Left renal pelvis (tissue), 4 donors: ENCODE measurements at places on chromosomes 11 and 22.

DNA sequence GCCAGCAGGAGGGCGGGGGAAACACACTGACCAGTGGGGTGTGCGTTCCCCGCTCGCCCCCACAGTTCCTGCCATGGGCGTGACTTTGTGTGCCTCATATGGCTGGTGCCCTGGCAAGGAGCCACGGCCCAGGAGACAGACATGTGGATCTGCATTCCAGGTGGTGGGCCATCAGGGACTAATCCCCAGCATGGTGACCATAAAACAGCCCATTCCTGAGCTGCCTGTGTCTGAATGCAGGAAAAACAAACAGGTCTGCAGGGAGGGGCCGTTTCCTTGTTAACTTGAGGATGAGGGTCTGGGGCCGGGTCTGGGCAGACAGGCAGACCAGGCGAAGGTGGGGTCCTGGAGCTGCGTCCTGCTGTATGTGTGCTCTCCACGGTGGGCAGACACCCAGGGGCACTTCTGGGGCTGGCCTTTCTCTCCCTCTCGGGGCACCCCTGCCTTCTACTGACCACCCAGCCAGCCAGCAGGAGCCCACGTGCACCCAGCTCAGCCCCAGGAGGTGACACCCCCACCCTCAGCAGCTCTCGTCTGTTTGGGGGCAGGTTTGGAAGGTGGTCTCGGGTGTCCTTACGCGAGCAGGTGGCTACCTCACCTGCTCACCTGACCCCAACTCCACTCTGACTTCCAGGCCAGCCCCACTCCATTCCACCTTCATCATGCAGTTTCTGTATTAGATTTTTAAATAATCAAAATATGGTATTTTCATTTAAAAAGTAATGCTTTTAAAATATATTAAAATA lies 120.3 kb downstream of the KCNQ1OT1 start:
- DNase-seq: no peak

DNA sequence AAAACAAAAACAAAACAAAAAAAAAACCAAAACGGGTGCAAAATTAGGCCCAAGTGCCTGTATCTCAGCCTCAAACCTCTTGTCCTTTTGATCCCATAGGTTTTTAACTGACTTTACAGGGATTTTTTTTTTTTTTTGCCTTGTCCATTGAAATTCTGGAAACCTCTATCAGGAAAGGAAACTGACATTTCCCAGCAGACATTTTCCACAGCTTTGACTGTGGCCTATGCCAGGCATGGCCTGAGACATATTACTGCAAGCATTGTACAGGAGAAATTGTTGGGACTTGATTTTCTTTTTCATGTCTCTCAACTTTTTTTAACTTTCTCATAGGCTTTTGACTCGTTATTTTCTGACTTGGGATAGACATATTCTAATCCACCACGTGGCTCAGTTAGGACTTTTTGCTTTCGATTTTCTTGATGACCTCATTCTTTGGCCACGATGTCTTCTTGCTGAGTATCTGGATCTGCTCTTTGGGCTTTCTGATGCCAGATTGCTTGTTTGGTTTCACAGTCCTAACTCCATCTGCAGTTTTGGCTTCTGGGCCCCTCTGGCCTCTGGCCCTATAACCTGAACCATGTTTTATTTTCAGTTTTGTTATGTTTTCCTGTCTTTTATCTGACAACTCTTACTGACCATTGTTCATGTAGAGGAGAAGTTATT lies 336.1 kb upstream of the C11orf87 start:
- DNase-seq: no peak

GRCh38 chr22:40021401-40022000 lies 26.7 kb downstream of the FAM83F start:
- no peak for DNase-seq

DNA sequence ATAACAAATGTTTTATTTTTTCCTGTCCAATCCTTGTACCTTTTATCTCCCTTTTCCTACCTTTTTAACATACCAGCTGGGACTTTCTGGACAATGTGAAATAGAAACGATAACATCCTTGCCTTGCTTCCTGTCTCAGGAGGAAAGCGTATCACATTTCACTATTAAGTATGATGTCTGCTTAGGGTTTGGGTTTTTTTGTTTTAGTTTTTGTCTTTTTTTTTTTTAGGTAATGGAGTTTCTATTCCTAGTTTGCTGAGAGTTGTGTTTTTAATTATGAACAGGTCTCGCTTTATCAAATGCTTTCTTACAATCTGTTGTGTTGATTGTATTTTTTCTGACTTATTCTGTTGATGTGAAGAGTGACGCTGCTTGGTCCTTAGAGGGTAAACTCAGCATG lies 64.2 kb upstream of the KCNQ1OT1 start:
- no peak for DNase-seq

- no peak for DNase-seq
Measured at GRCh38 chr11:66543263-66544107, 2.4 kb downstream of the ZDHHC24 start.

DNA sequence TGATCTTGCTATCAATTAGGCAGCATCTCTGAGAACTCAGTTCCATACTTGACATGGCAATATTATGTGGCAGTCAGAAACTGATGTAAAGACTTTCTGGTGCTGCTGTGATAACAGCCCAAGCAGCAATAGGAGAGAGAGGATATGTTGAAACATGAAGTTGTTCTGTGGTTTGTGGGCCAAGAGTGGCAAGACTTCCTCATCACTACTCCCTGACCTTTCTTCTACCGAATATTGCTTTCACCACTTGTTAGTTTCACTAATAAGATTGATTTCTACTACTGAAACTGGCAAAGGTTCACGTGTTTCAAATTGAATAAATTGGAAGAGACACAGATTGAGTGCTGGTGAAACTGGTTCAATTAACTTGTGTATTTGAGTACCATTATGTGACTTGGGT lies 852.6 kb upstream of the RAG2 start:
- DNase-seq: no peak
